ENCODE measurements at places on chromosomes 2 and 18. TPM values are rescaled to one million over a fixed set of nuclear protein-coding genes. Genes with fewer than 3 reads are reported as not detected.

GBX2 gene
- total RNA-seq = not detected

RPIA gene
- total RNA-seq = 36.9 TPM

RBM44 gene
- total RNA-seq = 1.1 TPM

VSNL1 gene
- not detected for total RNA-seq

PLGLB1 gene
- 7.9 TPM for total RNA-seq

CREG2 gene
- not detected for total RNA-seq

MDH1B gene
- total RNA-seq = 0.44 TPM

SLC23A3 gene
- 4.7 TPM for total RNA-seq

AQP12B gene
- total RNA-seq = not detected

MPHOSPH10 gene
- total RNA-seq = 37.2 TPM

FSHR gene
- not detected for total RNA-seq

TRIM43 gene
- not detected for total RNA-seq

CHPF gene
- 8.1 TPM for total RNA-seq

SCRN3 gene
- total RNA-seq = 19.6 TPM

MYOM1 gene
- total RNA-seq = 3.3 TPM
